ENCODE measurements at places on chromosomes 3 and 15.

DNA sequence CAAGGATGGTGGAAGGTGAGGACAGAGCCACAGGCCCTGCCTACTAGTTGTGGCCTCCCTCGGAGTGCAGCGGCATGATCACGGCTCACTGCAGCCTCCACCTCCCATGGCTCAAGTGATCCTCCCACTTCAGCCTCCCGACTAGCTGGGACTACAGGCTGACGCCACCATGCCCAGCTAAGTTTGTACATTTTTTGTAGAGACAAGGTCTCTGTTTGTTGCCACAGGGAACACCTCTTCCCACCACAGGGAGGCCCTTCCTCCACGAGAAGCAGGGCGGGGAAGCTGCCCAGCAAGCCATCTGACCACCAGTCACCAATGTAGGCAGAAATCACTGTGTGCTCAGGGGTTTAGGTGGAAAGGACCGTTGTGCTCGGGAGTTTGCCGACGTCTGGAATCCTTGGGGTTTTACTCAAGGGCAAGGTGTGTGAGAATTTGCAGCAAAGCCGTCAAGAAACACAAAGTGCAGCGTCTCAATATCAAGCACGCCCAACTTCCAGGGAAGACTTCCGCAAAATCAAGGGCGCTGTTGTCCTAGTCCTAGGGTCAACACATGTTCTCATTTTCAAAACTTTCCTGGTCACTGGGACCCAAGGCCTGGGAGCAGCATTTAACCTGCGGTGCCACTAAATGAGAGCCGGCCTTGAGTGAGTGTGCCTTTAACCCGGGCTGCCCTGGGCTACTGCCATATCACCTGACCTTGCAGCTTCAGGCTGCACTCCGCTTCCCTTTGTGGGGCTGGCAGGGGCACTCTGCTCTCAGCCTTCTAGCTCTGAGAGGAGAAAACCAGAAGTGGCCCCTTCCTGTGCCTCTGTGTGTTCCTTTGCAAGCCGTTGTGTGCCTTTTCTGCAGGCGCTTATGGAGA is 65.7 kb downstream of the SLC12A8 start:
- no peak for DNase-seq

GRCh38 chr3:132871956-132872355 is 149.7 kb upstream of the NPHP3 start:
- no peak for DNase-seq

DNA sequence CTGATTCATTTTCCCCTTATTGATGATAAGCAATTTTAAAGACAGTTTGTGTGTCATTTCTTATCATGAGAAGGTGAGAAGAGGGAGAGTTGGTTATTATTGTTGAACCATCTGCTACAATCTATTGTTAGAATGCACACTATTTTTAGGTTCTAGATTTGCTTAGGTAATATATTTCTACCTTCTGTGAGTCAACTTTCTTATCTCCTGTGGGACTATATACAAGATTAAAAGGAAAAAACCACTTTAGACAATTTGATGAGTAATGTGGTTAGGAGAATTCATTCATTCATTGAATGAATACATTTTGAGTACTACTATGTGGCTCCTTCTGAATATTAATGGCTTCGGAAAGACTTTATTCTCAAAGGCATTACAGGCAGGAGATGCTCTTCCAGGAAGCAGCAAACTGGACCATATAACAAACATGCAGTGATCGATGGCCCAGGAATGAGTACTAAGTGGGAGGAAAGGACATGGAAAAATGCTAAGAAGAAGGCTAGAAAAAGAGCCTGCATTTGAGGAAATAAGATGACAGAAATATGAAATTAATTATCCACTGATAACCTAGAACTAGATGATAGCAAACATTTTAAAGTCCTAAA is 22.4 kb downstream of the SPTSSB start:
- no peak for DNase-seq

GRCh38 chr3:161798016-161798415 is 301.4 kb downstream of the OTOL1 start:
- DNase-seq = no peak

DNA sequence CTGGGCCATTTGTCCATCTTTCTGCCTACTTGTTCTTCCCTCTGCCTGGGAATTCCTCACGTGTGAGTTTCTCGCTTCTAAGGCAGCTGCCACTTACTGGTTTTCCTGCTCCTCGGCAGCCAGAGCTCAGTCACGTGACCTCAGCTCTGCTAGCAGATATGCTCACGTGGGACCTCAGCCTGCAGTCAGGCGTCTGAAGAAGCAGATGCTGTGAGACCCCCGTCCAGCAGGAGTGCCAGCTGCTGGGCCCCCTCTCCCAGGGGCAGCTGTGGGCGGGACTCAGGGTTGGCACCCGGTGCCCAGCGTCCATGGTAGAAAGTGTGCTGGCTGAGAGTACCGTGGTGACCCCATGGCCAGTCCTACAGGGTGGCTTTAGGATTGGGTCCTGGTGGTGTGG is 161.3 kb upstream of the TLE3 start:
- no peak for DNase-seq

All from anterior cingulate cortex (tissue), 58 donors.